Nephron progenitor cell (in vitro differentiated cells): ENCODE measurements at places on chromosomes 16 and 17.

GRCh38 chr17:8563981-8564602, 66.4 kb downstream of the MYH10 start:
- no peak for DNase-seq

DNA sequence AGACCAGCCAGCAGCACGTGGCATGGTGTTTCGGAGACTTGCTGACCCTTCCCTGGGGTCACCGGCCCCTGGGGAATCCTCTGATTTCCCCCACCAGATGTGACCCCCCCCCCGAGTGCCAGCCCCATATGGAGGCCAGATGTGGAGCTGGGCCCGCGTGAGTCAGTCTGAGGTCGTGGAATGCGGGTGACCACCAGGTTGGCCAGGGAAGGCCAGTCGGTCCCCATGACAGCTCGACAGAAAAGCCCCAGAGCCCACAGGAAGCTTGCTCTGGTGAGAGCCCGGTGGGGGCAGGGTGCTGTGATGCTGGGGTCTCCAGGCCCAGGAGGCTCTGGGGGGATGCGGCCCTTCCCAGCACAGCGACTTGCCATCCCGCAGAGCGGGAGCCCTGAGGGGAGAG, 209.0 kb downstream of the NTN1 start:
- peak; percentile 55 for DNase-seq

GRCh38 chr17:57403236-57403635, 146.9 kb downstream of the MSI2 start:
- no peak for DNase-seq

DNA sequence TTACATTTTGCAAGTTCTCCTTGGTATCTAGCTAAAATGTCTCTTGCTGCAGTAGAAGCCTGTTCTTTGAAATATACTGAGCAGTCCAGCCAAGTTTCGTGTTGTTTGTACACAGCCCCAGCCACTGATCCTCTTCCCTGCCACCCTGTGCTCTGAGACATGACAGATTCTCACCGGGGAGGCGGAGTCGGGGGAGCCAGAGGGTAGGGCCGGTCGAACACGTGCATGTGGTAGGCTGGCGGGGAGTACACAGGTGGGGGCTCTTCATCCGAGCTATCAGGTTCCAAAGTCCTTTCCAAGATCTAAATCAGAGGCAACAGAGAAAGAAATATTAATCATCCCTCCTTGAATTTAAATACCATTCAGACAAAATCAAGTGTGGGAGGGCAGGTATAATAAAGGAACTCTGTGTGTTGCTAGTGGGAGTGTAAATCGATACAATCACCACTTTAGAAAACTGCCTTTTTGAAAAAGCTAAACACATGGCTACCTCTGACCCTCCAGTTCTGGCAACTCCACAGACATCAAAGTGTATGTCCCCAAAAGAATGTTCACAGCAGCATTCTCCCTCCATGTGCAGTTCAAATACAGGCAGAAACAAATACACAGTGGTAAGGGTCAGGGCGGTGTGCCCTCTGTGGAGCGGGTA, 29.7 kb upstream of the MRPS23 start:
- DNase-seq, result peak; percentile 55

DNA sequence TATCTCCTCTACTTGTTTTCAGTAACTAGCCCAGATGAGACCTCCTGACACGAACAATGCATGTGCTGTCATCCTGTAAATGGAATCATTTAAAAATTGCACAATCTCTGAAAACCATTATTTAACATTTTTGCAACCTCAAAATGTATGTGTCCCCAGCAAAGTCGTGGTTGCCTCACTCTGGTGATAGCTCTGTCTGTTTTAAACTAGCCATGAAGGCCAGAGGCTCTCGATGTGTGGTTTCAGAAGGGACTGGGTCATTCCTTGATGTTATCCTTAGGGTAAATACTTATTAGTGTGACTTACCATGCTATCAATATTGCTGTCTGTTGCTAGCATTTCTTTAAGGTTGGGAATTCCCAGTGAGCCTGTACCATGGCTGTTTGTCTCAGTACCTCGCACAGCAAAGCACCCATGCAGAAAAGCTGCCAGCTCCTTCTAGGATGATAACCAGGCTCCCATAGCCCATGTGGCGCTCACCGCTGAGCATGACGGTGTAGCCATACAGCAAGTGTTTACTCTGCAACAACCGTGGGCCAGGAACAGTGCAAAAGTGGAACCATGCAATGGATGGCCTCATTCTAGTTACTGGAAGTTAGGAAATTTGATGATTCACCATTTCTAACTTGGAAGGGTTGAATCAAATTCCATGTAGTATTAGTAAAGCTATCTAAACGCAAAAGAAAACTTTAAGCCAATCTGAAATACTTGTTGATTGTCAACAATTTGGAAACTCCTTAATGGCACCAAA, 2.9 kb upstream of the PGS1 start:
- DNase-seq, result no peak

DNA sequence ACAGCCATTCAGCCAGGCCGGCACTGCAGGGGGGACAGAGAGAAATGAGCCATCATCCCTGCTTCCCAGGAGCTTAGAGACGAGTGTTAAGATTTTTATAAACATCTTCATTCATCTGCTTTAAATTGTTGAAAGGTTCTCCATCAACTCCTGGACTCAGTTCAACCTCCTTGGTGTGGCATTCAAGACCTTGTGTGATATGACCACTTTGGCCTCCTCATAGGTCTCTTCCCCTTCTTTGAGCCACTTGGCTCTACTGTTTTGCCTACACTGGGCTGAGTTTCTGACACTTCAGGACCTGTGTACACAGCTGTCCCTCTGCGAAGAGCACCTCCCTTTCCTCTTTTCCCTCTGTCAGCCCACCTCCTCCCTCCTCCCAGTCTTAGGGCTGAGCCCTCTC, 4.3 kb downstream of the DOC2B start:
- DNase-seq, result no peak

DNA sequence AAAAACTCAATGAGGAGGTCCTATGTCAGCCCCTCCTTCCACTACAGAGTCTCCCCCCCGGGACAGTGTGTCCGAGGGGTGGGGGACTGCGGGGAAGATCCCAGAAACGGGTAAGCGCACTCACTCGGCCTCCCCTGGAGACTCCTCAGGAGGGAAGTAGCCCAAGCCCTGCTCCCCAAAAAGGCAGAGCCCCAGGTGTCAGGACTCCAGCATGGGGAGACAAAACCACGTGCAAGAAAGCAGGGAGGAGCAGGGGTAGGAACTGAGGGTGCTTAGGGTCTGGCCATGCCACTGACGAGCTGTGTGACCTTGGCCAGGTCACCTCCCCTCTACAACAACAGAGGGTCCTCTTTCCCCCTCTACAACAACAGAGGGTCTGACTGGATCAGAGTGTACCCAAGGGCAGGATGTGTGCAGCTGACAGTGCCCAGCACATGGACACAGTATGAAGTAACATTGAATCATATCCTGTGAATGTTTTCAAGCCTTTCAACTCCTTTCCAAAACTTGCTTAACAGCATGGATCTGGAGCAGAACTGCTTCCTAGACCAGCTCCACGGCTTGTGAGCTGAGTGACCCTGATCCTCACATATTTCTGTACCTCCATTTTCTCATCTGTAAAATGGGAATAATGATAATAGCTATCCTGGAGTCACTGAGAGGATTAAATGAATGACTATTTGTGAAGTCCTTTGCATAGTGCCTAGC, 2.1 kb upstream of the NAGS start:
- no peak for DNase-seq

- DNase-seq, result no peak
Observed at GRCh38 chr16:71244521-71244920, 14.0 kb upstream of the HYDIN start.

- no peak for DNase-seq
Observed at GRCh38 chr17:43928609-43929008, 13.7 kb downstream of the PPY start.

GRCh38 chr17:45155029-45155428, 6.6 kb upstream of the HEXIM2 start:
- DNase-seq, result no peak

DNA sequence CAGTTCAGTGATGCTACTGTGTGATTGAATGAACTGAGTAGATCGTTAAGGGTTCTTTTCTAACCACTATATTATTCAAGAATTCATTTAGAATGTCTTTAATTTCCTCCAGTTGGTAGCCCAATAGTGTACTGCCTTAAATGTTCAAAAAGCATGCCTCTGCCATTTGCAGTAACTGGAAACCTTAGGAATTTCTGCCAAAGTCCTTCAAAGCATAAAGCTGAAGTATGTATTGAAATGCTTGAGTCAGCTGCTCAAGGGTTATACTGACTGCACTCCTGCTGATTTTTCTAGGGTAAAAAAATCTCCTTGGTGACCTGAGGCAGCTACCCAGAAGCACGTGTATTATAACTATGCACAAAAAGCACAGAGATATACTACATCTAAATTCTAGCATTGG, 56.5 kb downstream of the SNTB2 start:
- DNase-seq, result no peak

- no peak for DNase-seq
Observed at GRCh38 chr17:50275279-50275678, 1.0 kb downstream of the TMEM92 start.

GRCh38 chr17:35046245-35046644, 17.3 kb downstream of the RFFL start:
- DNase-seq, result no peak

DNA sequence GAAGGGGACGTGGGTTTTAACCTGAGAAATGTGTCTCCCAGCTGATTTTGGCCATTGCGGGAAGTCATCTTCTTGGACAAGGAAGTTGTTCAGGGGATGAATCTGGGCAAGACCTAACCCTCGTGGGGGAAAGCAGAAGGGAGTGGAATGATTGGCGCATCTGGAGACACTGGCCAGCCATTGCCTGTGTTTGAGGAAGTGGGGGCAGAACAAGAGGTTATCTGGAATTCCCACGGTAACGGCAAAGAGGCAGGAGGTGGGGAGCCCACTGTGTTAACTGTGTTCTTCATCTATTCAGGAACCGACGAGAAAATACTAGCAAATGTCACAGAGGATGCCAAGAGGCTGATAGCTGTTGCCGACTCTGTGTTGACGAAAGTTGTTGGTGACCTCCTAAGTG, 66.9 kb downstream of the RNF213 start:
- DNase-seq, result no peak

DNA sequence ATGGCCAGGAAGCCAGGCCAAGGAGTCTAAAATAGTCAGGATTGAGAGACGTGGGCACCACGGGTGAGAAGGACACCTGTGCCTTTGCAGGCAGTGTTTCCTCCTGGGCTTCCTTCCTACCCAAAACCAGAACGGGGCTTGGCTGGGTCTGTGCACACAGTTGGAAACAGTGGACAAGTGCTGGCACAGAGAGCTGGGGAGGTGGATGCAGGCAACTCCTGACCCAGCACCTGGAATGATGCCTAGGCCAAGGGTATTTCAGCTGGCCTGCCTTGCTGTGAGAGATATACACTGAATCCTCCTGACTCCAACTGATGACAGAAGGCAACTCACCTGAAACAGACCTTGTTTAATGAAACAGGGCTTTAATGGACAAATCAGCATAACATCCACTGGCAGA, 186.2 kb downstream of the SLC39A11 start:
- DNase-seq, result no peak

DNA sequence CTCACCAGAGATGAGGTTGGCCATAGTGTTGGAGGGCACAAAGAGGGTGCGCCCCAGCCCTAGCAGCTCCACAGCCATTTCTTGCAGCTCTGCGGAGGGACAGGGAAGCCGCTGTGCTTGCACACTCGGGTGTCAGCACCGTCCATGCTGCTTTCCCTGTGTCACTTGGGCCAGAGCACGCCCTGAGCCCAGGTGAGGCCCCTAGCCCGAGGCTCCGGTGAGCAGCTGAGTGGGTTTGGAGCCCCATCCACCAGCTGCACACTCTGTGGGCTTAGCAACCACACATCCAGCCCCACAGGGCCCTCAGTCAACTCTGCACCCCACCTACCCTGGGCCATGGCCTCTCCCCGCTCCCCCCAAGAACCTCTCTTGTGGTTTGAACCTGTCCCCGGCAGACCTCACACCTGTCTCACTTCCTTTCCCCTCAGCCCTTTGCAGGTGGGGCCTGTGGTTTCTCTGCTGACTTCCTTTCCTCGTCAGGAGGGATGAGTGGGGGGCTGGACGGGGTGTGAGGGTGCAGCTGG, 20.7 kb downstream of the TMEM235 start:
- DNase-seq, result no peak

GRCh38 chr16:58464047-58464915, 35.7 kb upstream of the NDRG4 start:
- DNase-seq, result peak; percentile 56

DNA sequence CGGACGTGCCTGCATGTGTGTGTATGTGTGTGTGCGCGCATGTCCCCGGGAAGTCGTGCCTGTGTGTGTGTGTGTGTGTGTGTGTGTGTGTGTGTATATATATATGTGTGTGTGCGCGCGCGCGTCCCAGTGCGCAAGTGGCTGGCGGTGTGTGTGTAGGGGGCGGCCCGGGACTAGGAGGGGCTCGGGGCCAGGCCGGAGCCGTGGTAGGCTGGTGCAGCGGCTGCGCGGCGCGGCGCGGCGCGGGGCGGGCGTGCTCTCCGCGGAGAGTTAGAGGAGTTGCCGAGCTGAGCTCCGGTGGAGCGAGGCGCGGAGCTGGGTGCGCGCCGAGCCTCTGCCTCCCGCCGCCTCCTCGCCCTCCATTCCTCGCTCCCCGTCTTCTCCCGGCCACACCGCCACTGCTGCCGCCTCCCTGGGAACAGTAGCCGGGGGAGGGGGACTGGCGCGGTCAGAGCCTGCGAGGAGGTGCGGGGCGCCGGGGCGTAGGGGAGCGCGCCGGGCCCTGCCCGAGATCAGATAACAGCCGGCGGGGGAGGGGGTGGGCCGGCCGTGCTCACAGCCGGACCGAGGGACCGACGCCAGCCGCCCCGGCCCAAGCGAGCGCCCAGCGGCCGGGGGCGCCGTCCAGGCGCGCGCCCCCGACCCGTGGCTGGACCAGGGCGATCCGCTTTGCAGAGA, at the start of gene KCNJ12:
TSS of gene KCNJ12 (plus strand) at position 277 of the 678 bp plus-strand sequence. CDS start 38,986 bp downstream, outside the sequence.
- peak; percentile 70 for DNase-seq

GRCh38 chr16:54568906-54569807, 282.6 kb upstream of the IRX3 start:
- DNase-seq, result no peak

GRCh38 chr16:21101631-21102420, 48.8 kb downstream of the DNAH3 start:
- DNase-seq, result peak; percentile 41

DNA sequence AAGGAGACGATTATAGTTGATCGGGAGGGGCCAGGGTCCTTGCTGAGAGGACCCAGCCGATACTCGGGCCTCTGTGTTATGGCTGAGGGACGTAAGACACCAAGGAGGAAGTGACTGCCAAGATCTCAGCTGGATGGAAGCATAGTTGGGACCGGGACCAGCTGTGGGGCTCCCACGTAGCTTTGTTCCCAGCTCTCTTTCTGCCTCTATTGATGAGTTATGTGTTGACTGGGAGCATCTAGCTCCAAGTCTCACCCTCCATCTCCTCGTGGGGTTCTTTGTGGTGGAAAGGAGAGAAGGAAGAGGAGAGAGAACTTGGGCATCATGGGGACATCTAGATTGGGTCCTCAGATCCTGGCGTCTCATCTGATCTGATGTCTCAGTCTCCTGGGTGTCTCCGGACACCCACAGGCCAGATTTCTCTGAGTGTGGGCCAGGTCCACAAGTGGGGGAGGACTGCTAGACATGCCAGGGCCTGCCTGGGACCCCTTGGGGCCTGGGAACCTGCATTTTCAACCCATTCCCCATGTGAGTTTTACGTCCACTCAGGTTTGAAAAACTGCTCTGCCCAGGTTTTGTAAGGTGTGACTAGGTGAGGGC, 1.0 kb downstream of the MGRN1 start:
- no peak for DNase-seq

- no peak for DNase-seq
Observed at GRCh38 chr17:59516451-59516850, 49.0 kb upstream of the DHX40 start.

- peak; percentile 51 for DNase-seq
Observed at GRCh38 chr17:79840269-79840988, 1.2 kb upstream of the CBX4 start.

- DNase-seq, result no peak
Observed at GRCh38 chr16:9170470-9170869, 79.0 kb downstream of the HAPSTR1 start.
